Naive thymus-derived CD8-positive, alpha-beta T cell (primary cell): ENCODE measurements at places on chromosomes 1 and 21.

GRCh38 chr1:159211331-159212136, 6.9 kb downstream of the ACKR1 start:
- no peaks in the 10 kb centered on the region for H3K36me3 ChIP-seq
- no peaks in the 10 kb centered on the region for H3K4me1 ChIP-seq
- H3K27me3 ChIP-seq, result peaks cover 58% of the 10 kb centered on the region
- H3K27ac ChIP-seq, result no peak overlapping the region
- no peak overlapping the region for H3K4me3 ChIP-seq

DNA sequence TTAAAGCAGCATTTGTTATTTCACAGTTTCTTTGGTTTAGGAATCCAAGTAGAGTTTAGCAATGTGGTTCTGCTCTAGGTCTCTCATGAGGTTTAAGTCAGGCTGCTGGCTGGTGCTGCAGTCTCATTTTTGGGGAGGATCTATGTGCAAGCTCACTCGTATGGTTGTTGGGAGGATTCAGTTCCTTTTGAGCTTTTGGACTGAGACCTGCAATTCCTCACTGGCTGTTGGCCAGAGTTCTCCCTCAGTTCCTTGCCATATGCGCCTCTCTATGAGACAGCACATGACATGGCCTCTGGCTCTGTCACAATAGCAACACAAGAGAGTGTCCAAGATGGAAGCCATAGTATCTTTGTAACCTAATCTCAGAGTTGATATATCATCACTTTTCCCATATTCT, 91.0 kb downstream of the OLFML2B start:
- no peak overlapping the region for H3K4me3 ChIP-seq
- DNase-seq, result no peak
- peaks cover 14% of the 10 kb centered on the region for H3K36me3 ChIP-seq
- H3K27ac ChIP-seq, result peak overlapping the region; percentile 85
- H3K4me1 ChIP-seq, result peaks cover 54% of the 10 kb centered on the region
- no peaks in the 10 kb centered on the region for H3K27me3 ChIP-seq

- H3K27ac ChIP-seq, result peak overlapping the region; percentile 8
- DNase-seq, result no peak
- H3K36me3 ChIP-seq, result no peaks in the 10 kb centered on the region
- H3K4me1 ChIP-seq, result no peaks in the 10 kb centered on the region
- H3K4me3 ChIP-seq, result peak overlapping the region; percentile 14
These were observed 100.6 kb upstream of the VAMP3 start for GRCh38 chr1:7670334-7671145.

DNA sequence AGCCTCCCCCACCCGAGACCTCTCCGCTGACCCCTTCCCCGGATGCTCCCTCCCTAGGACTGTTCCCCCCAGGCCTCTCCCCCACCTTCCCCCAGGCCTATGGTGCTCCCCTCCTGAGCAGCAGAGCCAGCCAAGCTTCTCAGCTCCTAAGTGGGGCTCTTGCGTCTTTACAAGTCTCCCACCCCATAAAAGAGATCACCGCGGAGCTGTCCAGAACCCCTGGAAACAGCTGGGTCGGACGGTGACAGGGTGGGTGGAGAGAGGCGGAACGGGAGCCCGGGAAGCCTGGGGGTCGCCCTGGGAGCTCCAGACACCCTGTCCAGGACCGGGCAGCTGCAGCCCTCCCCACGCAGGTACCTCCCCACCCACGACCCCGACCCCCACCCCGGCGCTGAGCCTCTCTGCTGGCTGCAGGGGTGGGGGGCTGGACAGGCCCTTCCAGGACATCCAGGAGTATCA, 61.2 kb downstream of the WNT9A start:
- no peak for DNase-seq
- H3K27ac ChIP-seq, result peak overlapping the region; percentile 88
- no peaks in the 10 kb centered on the region for H3K27me3 ChIP-seq
- peak overlapping the region; percentile 44 for H3K4me3 ChIP-seq
- peaks cover 50% of the 10 kb centered on the region for H3K4me1 ChIP-seq
- H3K36me3 ChIP-seq, result no peaks in the 10 kb centered on the region

- no peaks in the 10 kb centered on the region for H3K27me3 ChIP-seq
- no peaks in the 10 kb centered on the region for H3K4me1 ChIP-seq
- no peak for DNase-seq
- no peaks in the 10 kb centered on the region for H3K36me3 ChIP-seq
These were observed 17.4 kb downstream of the PIK3R3 start for GRCh38 chr1:46114925-46115603.

DNA sequence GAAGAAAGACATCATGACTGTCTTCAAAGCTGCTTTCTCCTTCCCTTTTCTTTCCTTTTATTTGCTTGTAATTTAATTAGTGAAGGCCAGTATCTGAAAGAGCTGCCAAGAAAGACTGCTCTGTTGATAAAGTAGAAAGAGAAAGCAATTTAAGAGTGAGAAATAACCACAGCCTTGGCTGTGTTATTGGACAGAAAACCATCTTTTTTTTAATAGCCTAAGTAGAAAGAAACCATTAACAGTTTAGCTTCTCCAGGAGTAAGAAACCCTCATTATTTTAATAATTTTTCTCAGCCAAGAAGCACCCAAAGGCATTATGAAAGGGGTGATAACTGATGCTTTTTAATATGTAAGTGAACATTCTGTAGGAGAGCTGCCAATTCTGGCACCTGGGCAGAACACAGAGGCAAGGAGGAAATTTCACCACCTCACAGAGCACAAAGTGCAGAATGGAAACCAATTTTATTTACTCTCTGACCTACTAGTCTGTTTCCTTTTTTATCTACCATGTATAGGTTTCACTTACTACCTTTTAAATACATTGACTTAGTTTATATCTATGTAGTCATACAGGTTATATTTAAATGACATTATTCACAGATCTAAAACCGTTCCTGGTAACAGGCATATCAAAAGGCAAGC, 703.2 kb downstream of the MRPL39 start:
- DNase-seq, result no peak
- no peak overlapping the region for H3K27ac ChIP-seq
- H3K4me3 ChIP-seq, result no peak overlapping the region
- H3K4me1 ChIP-seq, result no peaks in the 10 kb centered on the region
- no peaks in the 10 kb centered on the region for H3K36me3 ChIP-seq
- no peaks in the 10 kb centered on the region for H3K27me3 ChIP-seq

DNA sequence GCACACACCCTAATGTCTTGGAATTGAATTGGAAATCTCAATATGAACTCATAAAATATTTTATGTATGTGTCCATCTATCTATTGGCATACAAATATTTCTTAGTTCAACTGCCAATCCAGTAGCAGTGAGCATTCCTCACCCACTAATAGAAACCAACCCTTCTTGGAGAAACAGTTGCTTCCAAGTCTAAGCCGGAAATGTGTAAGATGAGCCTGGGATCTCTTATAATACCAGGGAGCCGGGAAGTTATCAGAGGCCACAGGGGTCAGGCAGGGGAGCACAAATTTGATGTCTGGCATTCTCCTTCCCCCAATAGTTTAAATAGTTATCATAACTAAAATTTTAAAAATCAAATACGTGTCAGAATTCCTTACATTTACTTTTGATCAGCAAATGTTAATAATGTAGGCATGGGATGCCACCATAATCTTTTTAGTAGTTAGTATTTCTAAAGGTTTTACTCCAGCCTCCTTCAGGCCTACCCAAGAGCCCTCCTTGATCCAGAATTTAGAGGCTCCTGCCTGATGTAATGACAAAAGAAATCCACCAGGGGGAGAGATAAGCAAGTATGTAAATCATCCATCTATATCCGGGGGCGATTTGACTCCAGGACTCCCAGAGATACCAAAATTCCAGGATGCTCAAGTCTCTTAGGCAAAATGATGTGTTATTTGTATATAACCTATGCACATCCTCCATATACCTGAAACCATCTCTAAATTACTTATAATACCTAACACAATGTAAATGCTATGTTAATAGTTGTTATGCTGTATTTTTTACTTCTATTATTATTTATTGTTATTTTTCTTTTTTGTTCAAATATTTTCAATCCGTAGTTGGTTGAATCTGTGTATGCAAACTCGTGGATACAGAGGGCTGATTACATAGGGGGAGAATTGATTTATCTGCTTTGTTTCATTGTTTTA, 218.7 kb upstream of the COA6 start:
- no peaks in the 10 kb centered on the region for H3K36me3 ChIP-seq
- no peak overlapping the region for H3K27ac ChIP-seq
- peaks cover 3% of the 10 kb centered on the region for H3K27me3 ChIP-seq

- DNase-seq, result no peak
- no peak overlapping the region for H3K27ac ChIP-seq
- H3K27me3 ChIP-seq, result no peaks in the 10 kb centered on the region
- H3K4me1 ChIP-seq, result peaks cover 8% of the 10 kb centered on the region
These were observed 2.7 kb upstream of the CD58 start for GRCh38 chr1:116573431-116574095.

DNA sequence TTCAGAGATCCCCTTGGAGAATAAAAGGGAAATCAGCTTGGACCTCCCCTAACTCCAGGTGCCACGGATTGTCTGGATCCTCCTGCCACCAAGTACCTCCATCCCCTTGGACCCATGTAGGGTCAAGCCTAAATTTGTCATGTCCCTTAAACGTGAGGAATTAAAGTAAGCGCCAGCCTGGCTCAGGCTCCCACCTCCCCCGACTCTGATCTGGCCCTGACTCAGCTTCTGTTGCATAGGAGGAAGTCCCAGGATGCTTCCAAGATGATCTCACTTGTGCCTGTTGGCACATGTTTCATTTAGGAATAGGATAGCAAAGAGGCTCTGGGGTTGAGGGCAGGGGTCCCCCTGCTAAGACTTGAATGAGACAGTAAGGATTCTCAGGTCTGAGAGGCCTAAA, 231.9 kb upstream of the JUN start:
- no peak for DNase-seq
- no peaks in the 10 kb centered on the region for H3K27me3 ChIP-seq
- no peaks in the 10 kb centered on the region for H3K36me3 ChIP-seq
- H3K4me3 ChIP-seq, result no peak overlapping the region
- peaks cover 26% of the 10 kb centered on the region for H3K4me1 ChIP-seq
- no peak overlapping the region for H3K27ac ChIP-seq

DNA sequence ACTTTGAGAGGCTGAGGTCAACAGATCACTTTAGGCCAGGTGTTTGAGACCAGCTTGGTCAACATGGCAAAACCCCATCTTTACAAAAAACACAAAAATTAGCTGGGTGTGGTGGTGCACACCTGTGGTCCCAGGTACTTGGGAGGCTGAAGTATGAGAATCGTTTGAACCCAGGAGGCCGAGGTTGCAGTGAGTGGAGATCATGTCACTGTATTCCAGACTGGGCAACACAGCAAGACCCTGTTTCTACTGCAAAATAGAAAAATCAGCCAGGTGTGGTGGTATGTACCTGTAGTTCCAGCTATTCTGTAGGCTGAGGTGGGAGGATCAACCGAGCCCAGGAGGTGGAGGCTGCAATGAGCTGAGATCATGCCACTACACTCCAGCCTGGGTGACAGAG, 4.2 kb upstream of the INTS3 start:
- peaks cover 6% of the 10 kb centered on the region for H3K4me1 ChIP-seq
- no peaks in the 10 kb centered on the region for H3K36me3 ChIP-seq

GRCh38 chr1:1079408-1080121, 5.5 kb upstream of the RNF223 start:
- no peaks in the 10 kb centered on the region for H3K36me3 ChIP-seq
- peaks cover 3% of the 10 kb centered on the region for H3K27me3 ChIP-seq
- H3K27ac ChIP-seq, result no peak overlapping the region

DNA sequence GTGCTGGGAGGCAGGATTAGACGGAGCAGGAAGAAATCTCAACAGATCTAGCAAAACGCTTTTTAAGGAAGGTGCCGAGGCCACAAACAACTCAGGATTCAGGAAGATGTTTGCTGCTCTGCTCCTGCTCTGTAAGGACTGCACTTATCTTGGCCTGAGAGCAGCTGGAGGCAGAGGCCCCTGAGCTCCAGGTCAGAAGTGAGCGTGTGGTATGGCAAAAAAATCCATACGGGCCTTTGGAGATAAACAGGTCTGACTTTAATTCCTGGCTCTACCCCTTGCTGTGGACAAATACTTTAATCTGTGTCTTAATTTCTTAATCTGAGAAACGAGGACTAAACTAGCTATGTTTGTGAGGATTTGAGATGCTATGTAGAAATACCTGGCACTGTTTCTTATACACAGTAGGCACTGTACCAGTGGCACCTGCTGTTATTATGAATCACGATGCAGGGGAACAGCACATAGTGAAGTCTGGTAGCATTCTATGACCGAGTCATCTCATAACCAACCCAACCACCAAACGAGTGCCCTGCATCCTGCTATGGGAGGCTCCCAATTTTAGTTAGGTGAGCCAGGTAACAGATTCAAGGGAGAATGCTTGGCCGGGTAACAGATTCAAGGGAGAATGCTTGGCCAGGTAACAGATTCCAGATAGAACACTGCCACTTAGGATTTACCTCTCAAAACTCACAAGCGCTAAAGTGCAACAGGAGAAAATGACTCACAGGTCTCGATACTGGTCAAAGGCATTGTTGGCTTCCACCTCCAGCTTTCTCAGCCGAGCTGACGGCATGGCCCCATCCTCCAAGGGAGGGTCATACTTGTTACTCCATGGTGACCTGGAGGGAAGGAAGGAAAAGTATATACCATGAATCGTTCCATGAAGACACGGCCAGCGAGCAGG, 65.9 kb downstream of the SLC66A1 start:
- DNase-seq, result no peak
- H3K27me3 ChIP-seq, result no peaks in the 10 kb centered on the region
- peaks cover 35% of the 10 kb centered on the region for H3K4me1 ChIP-seq
- H3K36me3 ChIP-seq, result peaks cover 8% of the 10 kb centered on the region

- H3K27ac ChIP-seq, result no peak overlapping the region
- no peak for DNase-seq
- H3K4me3 ChIP-seq, result no peak overlapping the region
These were observed 34.5 kb upstream of the LRRC38 start for GRCh38 chr1:13548281-13548680.

GRCh38 chr1:222023025-222023424, 281.1 kb upstream of the DUSP10 start:
- no peak overlapping the region for H3K27ac ChIP-seq
- no peak overlapping the region for H3K4me3 ChIP-seq
- DNase-seq, result no peak
- no peaks in the 10 kb centered on the region for H3K36me3 ChIP-seq
- H3K4me1 ChIP-seq, result no peaks in the 10 kb centered on the region

DNA sequence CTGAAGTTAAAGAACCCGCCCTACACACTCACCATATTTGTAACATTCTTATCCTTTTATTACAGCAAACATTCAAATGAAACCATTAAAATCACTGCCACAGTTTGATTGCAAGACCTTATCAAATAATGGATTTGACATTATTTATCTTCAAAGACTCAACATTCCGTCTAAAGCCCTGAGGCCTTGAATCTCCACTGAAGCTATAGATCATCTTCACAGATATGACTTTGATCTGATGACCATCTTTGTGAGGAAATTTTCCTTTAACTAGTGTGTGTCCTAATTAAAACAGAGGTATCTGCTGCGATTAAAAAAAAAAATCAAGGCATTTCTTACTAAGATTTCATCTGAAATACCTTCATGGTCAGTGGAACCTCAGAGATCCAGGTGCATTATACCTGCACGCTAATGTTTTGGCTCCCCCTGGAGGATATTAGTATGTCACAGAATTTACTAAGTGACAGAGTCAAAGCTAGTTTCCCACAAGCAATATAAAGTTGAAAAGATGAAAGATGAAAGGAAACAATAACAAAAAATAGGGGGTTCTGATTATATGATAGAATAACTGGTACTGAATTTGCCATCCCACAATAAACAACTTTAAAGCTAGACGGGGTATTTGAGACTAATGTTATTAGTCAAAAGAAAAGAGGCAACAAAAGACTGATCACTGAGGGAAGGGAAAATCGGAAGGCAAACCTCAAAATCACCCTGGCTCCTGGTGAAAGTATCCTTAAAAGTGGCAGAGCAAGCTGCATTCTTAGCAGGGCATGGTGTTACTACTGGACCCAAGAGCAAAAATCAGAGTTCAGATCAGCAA, 923.4 kb downstream of the NCAM2 start:
- H3K4me1 ChIP-seq, result no peaks in the 10 kb centered on the region
- H3K36me3 ChIP-seq, result no peaks in the 10 kb centered on the region
- no peak for DNase-seq
- H3K4me3 ChIP-seq, result no peak overlapping the region
